ENCODE measurements at places on chromosomes 5 and 9.

DNA sequence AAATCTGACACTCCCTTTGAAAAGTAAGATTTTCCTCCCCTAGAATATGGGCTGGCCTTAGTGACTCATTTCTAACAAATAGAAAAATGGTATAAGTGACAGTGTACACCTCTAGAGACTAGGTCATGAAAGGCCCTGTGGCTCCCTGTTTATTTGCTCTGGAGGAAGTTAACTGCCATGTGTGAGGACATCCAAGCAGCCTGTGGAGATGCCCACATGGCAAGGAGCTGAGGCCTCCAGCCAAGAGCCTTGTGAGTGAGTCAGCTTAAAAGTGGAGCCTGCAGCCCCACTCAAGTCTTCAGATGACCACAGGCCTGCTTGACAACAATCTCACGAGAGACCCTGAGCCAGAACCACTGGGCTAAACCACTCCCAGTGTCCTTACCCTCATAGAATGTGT, 128.1 kb upstream of the LHFPL2 start:
- no peak for DNase-seq

DNA sequence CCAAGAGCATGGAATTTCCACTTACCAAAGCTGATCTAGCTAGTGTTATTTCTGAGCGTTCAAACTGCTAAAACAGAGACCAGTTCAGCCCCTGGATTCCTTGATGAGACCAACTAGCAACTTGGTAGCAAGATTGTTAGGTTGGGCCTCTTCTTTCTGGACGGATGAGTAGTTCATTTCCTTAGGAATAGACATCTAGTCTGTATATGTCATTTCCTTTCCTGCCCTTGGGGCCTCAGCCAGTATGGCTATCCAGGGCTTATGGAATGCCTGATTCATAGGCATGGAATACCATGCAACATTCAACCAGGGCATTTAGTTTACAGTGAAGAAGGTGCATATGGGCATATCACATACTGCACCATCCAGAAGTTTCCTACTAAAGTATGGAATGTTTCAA, 14.5 kb upstream of the LPAR1 start:
- no peak for DNase-seq

DNA sequence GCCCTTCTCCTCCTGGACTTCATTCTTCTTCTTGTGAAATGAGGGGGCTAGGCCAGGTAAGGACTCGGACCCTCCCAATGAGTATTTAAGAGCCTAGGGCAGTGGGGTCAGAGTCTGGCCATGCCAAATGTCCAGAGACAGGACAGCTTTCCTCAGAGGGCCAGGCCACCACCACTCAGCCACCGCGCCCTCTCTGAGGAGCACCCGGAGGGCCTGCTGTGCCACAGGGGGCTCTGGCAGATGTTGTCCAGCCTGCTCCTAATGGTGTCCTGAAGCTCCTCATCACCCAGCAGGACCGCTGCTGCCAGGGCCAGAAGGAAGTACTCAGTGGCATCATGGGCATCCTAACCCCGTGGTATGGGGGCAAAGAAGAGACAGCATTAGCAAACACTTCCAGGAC, 58.3 kb downstream of the SH3TC2 start:
- no peak for DNase-seq

- no peak for DNase-seq
Observed at GRCh38 chr5:14376789-14377188, 204.8 kb upstream of the OTULINL start.

- DNase-seq = no peak
Observed at GRCh38 chr5:7501061-7501460, 105.1 kb downstream of the ADCY2 start.

DNA sequence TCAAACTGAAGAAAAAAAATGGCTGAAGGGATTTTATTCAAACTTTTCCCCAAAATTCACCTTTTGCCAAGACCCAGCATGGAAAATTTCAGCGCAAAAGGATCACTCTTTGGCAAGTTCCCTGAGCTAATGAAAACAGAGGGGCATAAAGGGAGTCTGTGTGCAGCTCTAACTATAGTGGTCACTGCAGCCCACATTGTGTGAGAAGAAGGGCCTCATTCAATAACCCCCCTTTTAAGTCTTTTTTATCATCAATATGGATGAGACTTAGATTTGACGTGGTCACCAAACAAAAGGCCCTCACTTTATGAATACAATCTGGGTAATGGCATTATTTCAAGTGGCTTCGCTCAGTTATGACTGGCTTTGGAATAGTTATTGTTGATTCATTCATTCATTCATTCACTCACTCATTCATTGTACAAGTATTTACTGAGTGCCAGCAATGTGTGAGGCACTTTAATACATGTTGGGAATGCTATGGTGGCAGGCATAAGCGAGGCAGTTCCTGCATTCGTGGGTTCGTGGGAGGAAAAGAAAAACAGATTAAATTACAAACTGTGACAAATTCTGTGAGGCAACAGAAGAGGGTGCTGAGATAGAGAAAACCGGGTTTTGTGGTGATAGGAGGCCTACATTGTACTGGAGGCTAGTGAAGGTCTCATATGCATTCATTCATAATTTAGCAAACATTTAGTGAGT, 145.7 kb upstream of the KLF4 start:
- DNase-seq = no peak

DNA sequence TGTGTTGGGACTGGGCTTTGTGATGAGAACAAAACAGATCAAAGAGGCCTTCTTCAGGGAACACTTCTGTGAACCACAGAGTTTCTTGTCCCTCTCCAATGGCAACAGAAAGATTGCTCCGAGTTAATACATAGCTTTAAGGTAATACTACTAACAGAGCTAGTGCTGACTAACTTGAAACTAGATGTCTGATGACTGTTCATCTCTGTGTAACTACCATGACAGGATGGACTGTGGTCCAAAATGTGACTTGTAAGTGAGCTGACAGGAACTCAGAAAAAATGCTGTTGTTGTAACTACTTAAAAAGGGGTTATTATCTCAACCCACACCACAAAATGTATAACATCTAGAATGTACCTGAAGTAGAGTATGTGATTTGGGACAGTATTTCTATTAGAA, 630.2 kb upstream of the DMAC1 start:
- DNase-seq = no peak

GRCh38 chr9:122370869-122371755, at the start of gene PTGS1:
TSS of gene PTGS1 (plus strand) at chr9:122371024. CDS start at chr9:122371085, 61 bp downstream.
- peak; percentile 48 for DNase-seq

DNA sequence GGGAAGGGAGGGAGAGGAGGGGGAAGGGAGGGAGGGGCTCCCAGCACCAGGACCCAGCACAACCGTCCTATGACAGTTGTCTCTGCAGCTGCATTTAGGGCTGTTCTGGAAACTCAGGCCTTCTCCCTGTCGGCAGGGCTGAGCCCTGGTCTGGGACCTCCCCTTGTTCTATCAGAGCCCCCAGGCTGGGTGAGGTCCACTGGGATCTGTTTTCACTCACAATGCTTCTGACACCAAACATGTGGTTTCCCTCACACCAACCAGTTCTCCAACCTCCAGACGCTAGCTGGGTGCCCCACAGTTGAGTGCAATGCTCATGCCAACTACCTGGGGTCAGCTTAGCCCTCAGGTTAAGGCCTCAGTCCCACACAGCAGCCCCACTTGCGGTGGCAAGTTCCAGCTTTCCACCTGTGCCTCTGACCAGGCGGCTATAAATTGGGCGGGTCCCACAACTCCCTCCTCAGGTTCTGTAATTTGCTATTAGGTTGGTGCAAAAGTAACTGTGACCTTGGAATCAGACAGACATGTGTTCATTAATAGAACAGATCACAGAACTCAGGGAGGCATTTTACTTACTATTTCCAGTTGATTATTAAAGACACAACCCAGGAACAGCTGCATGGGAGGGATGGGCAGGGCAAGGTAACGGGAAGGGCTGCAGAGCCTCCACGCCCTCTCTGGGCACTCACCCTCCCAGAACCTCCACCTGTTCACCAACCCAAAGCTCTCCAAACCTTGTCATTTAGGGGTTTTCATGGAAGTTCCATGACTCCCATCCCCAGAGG, 13.5 kb downstream of the ADAMTS2 start:
- no peak for DNase-seq

GRCh38 chr5:148511810-148512347, 128.1 kb downstream of the FBXO38 start:
- no peak for DNase-seq

DNA sequence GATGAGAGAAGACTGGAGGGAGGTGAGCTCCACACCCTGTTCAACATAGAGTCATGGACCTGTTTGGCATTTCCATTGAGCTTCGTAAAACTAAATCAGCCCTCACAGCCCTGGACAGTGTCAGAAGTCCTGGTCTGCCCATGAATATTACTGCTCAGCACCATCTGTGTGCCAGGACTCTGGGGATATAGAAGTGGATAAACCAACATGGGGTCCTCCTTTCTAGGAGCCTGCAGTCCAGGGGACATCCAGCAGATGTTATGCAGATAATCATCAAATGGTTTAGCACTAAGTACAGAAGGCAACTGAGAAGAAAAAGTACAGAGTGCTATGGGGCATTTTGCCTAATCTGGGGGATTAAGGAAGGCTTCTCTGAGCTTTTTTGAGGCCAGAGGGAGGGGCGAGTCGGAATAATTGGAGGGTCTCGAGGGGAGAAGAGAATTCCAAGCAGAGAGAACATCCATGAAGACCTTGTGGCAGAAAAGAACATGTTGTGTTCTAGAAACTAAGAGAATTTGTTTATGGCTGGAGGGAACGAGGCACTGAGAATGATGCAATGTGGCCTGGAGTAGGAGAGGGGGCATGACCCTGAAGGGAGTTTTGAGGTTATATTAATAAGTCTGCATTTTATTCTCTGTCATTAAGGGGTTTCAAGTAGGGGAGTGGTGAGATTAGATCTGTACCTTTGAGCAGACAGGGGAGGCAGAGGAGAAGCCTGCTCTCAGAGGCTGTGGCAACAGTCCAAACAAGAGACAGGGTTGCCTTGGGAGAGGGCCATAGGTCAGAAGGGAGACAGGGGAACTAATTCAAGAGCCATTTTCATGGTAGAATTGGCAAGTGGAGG, 63.5 kb upstream of the SLC2A8 start:
- DNase-seq = no peak

GRCh38 chr9:3553076-3553765, 27.4 kb upstream of the RFX3 start:
- no peak for DNase-seq

DNA sequence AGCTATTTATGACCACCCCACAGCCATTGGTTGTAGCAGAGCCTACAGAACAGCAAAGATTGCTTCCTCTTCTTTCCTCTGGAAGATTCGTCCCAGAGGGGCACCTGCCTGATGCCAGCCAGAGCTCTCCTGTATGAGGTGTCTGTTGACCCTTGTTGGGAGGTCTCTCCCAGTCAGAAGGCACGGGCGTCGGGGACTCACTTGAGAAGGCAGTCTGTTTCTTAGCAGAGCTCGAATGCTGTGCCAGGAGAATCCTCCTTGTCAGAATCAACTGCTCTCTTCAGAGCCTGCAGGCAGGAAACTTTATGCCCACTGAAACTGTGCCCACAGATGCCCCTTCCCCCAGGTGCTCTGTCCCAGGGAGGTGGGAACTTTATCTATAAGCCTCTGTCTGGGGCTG, 479.5 kb upstream of the IZUMO3 start:
- DNase-seq = no peak

- no peak for DNase-seq
Observed at GRCh38 chr5:172299916-172300439, 16.4 kb upstream of the UBTD2 start.

DNA sequence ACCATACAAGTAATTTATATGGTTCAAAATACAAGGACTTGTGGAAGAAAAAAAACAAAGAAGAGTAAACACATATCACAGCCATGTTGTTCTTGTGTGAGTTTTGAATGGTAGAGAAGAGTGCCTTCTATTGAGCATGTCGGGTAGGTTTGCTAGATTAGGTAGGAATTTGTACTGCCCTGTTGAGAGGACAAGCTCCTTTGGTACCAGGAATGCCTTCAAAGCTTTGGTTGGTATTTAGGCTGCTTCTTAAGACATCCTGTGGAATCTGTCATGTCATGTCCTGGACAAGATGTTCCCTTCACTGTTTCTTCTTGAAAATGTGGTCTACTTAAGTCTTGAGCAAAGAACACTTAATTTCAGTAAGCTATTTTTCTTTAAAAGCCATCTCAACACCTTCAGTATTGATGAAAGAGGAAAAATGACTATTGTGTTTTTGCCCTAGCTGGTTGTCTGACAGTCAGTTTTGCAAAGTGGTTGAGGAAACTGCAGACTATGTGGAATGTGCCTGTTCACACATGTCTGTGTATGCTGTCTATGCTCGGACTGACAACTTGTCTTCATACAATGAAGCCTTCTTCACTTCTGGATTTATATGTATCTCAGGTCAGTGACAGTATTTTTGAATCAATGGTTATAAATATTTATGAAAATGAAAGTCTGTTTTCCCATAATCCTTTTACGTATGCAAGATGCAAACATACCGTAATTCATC, 296.9 kb downstream of the ADGRV1 start:
- DNase-seq = no peak

- DNase-seq = no peak
Observed at GRCh38 chr5:75169516-75169915, 67.2 kb downstream of the ANKRD31 start.

DNA sequence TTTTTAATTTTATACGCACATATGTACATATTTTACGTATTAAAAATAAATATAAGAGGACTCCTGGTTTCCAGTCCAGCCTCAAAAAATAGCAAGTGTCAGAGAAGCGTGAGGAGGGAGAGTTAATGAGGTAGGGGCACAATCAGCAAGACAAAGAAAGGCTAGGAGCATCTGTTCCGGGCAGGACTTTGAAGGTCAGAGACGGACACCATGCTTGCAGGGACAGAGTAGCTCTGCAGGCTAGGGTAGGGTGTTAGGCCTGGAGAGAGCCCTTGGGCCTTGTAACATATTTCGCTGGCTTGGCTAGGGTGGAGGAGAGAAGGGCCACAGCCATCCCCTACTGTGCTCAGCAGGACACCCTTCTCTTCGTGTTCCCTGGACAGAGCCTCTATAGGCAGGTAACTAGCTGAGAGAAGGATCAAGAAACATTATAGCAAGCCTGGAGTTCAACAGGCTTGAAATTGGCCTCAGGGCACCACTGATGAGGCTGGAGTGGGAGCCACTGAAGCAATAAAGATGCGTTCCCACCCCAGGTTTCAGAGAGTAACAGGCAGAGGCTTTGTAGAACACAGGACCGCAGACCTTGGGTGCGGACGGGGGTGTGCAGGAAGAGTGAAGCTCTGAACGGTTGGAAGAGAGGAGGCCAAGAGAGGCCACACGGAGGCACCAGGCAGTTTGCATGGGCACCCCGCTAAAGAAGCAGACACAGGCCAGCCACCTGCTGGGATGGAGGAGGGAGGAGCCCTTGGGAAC, 9.7 kb upstream of the IPPK start:
- no peak for DNase-seq

DNA sequence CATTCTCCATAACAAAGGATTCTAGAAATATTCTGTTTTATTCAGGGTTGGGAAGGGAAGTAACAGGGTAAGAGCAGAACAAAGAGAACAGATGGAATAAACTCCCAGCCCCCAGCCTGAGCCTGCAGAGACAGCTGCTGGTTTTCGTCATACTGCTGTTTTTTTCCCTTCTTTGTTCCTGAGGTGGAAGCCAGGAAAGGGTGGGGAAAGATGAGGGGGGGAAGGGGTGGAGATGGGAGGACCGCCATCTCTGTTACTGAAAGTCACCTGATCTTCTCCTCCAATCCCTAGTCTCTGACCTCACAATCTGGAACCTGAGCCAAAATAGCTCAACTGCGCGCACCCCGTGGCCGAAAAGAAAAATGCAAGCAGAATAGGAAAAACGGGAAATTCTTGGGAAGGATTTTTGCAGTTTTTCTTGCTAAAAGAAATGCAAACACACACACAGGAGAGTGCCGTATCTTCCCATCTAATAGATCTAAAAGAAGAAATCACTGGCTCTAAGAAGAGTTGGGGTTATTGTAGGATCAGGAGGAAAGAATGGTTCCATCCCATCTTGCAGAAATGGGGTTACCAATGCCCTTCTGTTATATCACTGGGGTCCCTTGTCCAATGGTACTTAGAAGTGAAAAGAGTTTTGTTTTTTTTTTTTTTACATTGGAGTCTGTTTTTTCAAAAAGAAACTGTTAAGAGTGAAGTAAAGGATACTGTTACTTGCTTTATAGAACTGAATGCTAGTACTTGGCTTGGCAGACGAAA, 57.9 kb downstream of the DIAPH1 start:
- peak; percentile 48 for DNase-seq
